ENCODE measurements at places on chromosomes 11 and 22. TPM values are rescaled to one million over a fixed set of nuclear protein-coding genes. Genes with fewer than 3 reads are reported as not detected.

DNA sequence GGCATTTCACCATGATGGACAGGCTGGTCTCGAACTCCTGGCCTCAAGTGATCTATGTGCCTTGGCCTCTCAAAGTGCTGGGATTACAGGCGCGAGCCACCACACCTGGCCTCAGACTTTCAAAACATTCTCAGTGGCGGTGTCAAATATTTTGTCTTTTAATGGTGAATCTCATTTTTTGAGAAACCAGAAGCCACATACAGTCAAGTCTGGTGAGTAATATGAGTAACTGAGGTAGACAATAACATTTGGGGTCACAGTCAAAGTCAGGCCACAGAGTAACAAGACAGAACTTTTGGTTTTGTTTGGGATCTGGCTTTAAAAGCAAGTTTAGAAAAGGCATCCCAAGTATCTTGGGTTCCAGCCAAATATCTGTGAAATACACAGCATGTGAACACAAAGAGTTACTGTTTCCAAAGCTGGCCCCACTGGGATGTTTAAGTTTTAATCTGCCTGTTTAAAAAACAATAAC, 5.6 kb upstream of the TMA7B start:
- DNase-seq = no peak

- no peak for DNase-seq
Observed at GRCh38 chr11:109970516-109971183, 122.5 kb upstream of the ZC3H12C start.

DNA sequence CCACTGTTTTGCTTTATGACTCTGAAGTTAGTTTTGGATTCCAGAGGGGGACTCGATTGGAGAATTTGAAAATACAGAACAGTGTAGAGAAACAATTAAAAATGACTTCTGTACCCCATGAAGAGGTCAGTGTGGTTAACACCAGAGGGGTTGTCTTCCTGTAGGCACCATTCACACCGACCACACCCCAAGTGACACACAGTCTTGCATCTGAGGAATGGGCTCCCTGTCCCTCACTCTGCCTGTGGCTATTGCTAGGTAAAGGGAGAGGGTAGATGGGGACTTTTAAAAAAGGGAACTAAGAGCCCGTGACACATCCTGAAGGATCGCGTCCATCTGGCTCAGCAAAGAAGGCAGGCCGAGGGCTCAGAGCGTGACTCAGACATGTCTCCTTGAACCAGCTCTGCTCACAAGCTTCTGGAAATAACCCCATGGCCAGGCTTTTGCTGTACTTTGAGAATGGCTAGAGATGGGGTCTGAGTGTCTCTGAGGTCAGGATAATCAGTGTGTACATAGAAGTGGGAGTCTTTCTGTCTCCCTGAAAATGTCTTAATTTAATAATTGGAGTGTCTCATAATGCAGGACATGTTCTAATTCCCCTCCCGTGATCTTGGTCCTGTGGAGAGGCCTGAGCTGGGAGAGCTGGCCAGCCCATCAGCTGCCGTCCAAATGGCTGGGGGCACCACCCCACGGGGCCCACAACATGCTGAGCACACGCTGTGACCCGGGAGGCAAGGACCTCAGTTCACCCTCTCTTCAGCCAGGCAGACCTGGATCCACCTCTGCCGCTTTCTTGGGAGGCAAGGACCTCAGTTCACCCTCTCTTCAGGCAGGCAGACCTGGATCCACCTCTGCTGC, 39.3 kb downstream of the SGSM1 start:
- no peak for DNase-seq

PGA4 gene
- not detected for total RNA-seq

DNA sequence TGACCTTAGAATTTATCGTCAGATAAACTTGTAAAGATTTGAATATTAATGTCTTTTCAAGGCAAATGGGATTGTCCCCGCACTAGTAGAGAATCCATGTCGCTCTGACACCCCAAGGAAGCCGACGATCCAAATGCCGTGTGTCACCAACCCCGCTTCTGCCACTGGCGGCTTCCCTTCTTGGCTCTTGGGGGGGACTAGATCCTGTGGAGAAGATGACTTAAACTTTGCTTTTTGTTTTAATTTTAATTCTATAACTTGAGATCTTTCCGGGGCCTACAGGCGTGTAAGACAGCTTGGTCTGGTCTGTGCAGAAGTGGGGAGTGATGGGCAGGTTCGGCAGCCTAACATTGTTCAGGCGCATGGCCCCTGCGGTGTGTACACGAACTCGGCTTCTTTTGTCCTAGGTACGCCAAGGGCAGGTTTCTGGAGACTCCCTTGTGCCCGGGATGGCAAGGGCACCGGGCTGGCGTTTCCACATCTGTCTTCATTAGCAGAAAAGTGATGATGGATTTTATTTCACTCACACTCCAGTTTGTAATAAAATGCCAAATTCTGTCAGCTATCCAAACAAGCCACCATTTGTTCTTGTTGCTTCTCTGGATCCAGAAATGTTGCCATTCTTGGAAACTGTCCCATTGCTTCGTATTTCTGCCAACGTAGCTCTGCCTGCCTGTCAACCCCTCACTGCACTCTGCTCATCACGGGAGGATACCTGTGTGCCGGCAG, 6.7 kb downstream of the YDJC start:
- no peak for DNase-seq

DNA sequence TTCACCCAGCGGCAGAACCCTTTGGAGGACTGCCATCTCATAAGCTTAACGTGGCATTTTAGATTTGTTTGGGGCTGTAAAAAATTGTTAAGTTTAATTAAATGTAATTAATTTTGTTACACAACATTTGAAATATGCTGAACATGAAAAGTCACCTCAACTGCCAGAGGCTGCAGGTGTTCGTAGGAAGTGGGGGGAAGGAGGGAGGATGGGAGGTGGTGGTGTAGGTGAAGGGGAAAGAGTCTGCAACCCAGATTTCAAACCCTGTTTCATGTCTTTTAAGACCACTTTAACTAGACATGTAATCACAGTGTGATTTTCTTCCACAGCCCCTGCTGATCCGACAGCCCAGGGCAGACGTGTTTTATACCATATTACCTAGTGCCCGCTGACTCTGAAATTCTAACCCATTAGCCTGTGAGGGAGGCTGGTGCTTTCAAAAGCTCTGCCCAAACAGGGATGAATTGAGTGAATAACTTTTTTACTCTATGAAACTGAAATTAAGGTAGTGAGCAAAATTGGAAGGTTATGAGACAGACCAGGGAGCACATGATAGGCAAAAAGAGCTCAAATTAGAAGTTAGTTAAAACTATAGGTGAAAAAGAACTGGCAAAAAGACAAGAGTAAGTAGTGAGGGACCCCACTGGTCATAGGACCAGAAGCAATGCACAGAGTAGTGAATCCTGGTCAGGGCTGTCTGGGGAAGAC, 279.8 kb downstream of the DDX10 start:
- DNase-seq = no peak

DNA sequence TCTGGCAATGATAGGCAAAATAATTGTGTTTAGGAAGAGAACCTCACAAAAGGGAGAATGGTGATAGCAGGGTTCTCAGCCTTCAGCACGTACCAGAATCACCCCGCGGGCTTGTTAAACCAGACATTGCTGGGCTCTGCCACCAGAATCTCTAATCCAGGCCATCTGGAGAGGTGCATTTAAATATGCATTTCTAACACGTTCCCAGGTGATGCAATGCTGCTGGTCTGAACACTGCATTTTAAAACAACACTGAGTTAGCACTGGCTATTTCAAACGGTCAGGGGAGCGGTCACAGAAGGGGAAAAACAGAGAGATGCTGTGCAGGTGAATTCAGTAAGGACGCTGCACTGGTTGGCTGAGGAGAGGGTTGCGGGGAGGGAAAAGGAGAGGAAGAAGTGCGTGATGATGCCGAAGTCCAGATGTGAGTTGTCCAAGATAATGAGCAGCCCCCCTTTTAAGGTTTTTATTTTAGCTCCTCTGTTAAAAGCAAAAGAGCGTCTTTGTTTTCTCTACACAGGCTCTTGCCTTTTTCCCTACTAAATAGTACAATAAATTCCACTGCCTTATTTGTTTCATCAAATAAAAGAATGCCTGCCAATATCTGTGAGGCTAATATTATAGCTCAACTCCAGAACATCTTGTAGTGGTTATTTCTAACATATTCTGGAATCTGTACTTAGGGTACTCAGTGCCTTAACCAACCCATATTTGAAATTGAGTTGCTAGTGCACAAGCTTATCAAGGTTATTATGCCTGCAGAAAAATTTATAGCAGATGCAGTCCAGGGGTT, 109.6 kb upstream of the POU2AF2 start:
- peak; percentile 7 for DNase-seq

DNA sequence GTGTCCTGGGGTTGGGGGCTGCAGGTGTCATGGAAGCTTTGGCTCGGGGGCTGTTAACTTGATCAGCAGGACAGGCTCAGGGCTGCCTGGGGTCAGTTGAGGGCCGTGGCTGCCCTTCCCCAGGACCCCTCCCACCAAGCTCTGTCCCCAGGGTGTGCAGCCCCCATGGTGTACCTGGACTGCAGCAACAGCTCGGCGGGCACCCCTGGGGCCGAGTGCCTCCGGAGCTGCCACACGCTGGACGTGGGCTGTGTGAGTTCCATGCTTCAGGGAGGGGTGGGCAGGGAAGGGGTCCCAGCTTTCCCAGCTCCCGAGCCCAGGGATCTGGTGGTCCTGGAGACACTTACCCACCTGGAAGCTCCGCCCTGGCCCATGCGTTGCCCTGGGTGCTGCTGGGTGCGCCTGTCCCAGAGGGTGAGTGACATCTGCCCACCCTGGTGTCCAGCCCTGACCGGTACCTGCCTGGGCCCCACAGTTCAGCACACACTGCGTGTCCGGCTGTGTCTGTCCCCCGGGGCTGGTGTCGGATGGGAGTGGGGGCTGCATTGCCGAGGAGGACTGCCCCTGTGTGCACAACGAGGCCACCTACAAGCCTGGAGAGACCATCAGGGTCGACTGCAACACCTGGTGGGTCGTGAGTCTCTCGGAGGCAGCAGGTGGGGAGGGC, 11.3 kb downstream of the MUC5B start:
- DNase-seq = no peak

STX3 gene
- total RNA-seq = 47.9 TPM

DNA sequence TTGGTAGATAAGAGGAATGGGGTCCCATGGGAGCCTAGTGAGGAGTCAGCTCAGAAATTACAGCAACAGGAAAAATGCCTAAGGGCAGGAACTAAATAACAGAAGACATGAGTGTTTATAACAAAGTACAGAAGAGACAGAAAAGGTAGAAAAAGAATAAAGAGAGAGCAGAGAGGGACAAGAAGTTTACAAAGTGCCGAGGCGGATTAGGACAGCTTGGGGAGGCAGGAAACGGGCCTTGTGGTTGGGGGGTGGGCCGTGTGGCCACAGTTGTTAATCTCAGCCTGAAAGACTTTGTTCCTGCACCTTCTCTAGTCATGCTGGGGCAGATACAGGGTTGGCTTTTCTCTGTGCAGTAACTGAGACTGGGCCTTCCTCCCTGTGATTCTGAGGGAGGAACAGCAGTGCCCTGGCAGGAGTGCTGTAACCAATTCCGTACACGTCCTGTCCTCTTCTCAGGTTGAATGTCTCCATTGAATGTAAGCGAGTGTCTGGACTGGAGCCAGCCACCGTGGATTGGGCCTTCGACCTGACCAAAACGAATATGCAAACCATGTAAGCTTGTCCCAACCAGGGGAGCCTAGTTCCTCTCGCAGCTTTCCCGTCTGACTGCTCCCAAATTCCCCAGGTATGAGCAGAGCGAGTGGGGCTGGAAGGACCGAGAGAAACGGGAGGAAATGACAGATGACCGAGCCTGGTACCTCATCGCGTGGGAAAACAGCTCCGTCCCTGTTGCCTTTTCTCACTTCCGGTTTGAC, 13.2 kb downstream of the NAA40 start:
- DNase-seq = no peak

- DNase-seq = no peak
Observed at GRCh38 chr11:26621132-26621531, 49.1 kb upstream of the MUC15 start.

- DNase-seq = no peak
Observed at GRCh38 chr22:49462795-49463194, 364.9 kb downstream of the BRD1 start.

- no peak for DNase-seq
Observed at GRCh38 chr11:23923357-23923756, 573.5 kb upstream of the LUZP2 start.

RIMBP3C gene
- total RNA-seq = 1.6 TPM

OR8G1 gene
- not detected for total RNA-seq

DNA sequence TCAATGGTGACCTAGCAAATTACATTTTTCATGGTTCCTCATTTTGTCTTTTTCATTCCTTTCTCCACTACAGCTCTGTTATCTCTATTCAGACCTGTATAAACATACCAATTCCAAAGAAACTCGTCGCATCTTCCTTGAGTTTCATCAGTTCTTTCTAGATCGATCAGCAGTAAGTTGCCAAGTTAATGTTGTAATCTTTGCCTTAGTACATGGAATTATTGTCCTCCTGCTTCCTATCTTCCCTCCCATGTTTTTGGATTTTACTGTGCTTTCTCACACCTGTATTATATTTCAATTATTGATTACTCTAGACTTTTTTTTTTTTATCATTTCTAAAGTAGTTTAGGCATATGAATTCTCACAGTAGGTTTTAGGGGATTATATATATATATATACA, 69.5 kb upstream of the GRIK4 start:
- DNase-seq = no peak
